ENCODE measurements at places on chromosomes 6 and 20.

DNA sequence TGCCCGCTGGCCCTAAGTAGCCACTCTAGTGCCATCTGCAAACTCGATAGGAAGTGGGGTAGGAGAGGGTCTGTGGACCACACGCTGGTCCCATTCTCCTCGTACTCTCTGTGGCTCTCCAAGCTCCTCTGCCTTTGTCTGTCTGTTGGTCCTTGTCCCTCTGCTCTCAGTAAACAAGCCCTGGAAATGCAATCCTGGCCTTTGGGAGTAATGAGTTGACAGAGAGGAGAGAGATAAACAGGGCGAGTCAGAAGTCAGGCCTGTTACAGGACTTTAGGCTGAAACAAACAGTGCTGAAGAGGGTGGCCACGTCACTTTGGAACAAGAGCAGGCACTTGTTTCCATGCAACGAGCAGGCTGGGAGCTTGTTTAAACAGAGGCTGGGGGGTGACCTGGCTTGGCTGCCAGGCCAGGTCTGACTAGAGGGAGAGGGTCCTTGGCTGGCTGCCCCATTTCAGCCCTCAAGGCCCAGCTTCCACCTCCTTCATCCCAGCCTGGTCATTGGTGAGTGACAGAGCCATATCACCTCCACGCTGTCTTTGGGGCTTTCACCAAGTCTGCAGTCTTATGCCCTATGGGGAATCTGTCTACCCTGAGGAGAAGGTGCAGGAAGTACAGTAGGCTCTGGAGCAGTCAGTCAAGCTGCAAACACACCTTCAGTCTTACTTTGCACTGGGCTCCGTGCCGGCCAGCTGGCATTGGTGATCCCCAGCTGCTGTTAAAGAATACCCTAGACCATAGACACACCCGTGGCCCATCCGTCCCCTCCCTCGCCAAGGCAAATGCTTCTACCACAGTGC lies 22.6 kb downstream of the FOXP4 start:
- no peak for DNase-seq

DNA sequence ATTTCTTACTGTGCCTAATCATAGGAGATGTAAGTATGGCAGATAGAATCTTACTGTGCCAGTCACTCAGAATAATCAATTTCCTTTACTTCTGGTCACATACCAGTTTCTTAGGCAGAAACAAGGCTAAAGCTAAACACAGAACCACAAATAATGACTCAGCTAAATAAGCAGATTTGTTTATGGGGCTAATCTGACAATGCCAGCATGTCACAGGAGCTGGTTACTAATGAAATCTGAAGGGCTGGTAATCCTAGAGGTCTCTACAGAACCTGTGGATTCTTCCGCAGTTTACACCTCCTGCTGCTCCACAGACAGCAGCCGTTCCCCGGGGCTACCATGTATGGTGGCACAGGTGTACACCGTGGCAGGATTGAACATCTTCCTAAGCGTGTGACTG lies 80.8 kb downstream of the LYRM4 start:
- DNase-seq: no peak

- DNase-seq: no peak
These were observed 3.3 kb downstream of the SIM1 start for GRCh38 chr6:100461278-100461916.

- peak; percentile 47 for DNase-seq
These were observed 12.8 kb upstream of the ZNF217 start for GRCh38 chr20:53606364-53606985.

DNA sequence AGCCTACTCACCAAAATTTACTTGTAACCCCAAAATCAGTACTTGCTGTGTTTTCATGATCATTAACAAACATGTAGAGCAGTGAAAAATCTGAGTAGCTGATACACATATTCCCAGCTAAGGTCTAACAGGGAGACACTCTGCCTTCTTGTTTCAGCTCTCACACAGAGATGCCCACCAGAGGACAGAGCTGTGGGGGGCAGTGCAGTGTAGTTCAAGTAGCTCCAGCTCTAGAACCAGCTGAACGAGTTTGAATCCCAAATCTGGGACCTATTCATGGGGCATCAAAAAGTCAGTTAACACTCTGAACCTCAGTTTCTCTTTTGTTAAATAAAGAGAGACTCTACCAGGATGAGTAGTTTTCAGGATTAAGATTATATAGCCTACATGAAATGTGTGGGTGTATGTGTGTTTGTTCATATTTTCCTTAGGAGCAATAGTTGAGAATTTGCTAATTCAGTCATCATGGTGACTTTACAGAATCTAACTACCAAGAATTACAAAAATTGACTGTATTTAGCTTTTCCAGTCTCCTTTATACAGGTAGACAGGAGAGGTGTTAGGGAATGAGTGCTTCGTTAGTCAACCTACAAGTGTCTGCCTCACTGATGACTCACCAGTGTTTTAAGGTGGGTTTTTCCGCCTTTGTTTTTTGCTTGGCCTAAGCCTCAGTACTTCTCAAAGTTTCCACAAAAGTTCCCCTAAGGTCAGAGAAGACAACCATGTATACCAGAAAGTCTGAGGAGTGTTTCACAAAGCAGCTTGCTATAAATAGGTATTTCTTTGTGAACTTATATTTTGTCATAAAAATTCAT lies 164.0 kb upstream of the RUNX2 start:
- DNase-seq: peak; percentile 73
